Activated naive CD4-positive, alpha-beta T cell treated with anti-CD3 and anti-CD28 coated beads, Interleukin-2, amount 10 ng/mL, durations not matched to agents 5 hours and 36 hours (primary cell): ENCODE measurements at places on chromosomes 2 and 18. TPM values are rescaled to one million over a fixed set of nuclear protein-coding genes. Genes with fewer than 3 reads are reported as not detected.

Gene LHCGR
- total RNA-seq, result not detected

Gene LMAN1
- total RNA-seq, result 81.1 TPM

Gene VAMP8
- 123 TPM for total RNA-seq

Gene TEX44
- not detected for total RNA-seq

Gene CAPN13
- total RNA-seq, result not detected

Gene TMEM169
- 2.9 TPM for total RNA-seq

Gene RSAD2
- 12.7 TPM for total RNA-seq

Gene GRB14
- total RNA-seq, result not detected

Gene QPCT
- total RNA-seq, result 0.48 TPM

Gene ZEB2
- total RNA-seq, result 1.2 TPM

Gene LYPD6B
- not detected for total RNA-seq

Gene RAX
- not detected for total RNA-seq

Gene TTC32
- total RNA-seq, result 36.6 TPM

Gene METTL4
- total RNA-seq, result 21.1 TPM

Gene C2orf68
- total RNA-seq, result 50.9 TPM

Gene TUBA4B
- not detected for total RNA-seq

Gene SPP2
- not detected for total RNA-seq

Gene SF3B1
- 339 TPM for total RNA-seq

Gene SERPINB3
- total RNA-seq, result not detected

Gene REG3G
- not detected for total RNA-seq

Gene HSBP1L1
- 18.3 TPM for total RNA-seq

Gene LAMA3
- 0.86 TPM for total RNA-seq

Gene PLA2R1
- not detected for total RNA-seq

Gene CRACDL
- total RNA-seq, result 0.20 TPM

Gene KDM3A
- 130 TPM for total RNA-seq

Gene POTEI
- total RNA-seq, result not detected

Gene CRYGC
- total RNA-seq, result not detected
